ENCODE measurements at places on chromosomes 4 and X. TPM values are rescaled to one million over a fixed set of nuclear protein-coding genes. Genes with fewer than 3 reads are reported as not detected.

The DOK7 gene
- not detected for total RNA-seq

The HTATSF1 gene
- 45.3 TPM for total RNA-seq

The SLC9A7 gene
- total RNA-seq: 15.1 TPM

DNA sequence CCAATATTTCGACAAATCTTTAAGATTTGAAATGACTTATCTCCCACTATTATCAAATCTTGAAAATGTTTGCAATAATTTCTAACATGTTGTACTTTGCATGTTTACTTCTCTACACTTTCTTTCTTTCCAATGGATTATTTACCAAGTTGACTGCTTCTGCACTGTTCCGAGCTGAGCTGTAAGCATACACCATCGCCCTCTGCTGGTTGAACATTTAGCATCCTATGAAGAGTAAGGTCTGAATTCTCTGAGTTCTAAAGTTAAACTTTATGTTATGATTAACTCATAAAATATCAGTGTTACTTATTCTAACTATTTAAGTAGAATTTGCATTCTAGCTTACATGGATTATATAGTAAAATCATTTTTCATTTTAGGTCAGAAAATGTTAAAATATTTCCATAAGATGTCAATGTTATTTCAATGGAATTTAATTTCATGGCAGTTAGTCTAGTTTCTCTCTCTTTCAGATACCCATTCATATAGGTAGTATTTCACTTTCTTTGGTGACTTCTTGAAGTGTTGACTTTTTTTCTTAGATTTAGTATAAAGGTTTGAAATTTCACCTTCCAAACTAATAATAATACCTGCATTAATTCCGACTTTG, 137.4 kb downstream of the DKK2 start:
- DNase-seq: no peak

The METTL14 gene
- total RNA-seq: 44.8 TPM

- no peak for DNase-seq
Observed at GRCh38 chr4:139663561-139664138, 2.0 kb upstream of the MGST2 start.

- no peak for DNase-seq
Observed at GRCh38 chrX:108558217-108558616, 118.6 kb downstream of the COL4A5 start.

The AADAT gene
- not detected for total RNA-seq

GRCh38 chr4:5143940-5144339, 92.7 kb downstream of the STK32B start:
- DNase-seq: no peak

The EFHC2 gene
- total RNA-seq: 0.41 TPM

GRCh38 chr4:2882341-2882740, 38.7 kb downstream of the ADD1 start:
- DNase-seq: no peak

GRCh38 chr4:2598511-2599303, 62.3 kb downstream of the FAM193A start:
- no peak for DNase-seq

DNA sequence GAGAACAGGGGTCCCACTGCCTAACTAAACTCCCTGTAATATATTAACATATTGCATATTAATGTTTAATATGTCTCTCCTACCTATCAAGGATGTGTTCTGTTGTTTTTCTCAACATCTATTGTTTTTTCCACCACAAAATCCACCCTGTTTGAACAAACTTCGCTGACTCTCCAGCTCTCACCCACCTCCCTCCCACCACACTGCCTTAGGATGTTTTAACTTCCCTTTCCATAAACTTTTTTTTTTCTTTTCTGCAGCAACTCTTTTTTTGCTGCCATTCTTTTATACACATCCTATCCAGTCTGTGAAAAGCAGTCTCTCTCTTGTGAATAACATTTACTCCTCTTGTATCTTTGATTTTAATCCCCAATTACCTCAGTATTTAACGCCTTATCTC, 226.1 kb downstream of the PCDH7 start:
- DNase-seq: no peak

DNA sequence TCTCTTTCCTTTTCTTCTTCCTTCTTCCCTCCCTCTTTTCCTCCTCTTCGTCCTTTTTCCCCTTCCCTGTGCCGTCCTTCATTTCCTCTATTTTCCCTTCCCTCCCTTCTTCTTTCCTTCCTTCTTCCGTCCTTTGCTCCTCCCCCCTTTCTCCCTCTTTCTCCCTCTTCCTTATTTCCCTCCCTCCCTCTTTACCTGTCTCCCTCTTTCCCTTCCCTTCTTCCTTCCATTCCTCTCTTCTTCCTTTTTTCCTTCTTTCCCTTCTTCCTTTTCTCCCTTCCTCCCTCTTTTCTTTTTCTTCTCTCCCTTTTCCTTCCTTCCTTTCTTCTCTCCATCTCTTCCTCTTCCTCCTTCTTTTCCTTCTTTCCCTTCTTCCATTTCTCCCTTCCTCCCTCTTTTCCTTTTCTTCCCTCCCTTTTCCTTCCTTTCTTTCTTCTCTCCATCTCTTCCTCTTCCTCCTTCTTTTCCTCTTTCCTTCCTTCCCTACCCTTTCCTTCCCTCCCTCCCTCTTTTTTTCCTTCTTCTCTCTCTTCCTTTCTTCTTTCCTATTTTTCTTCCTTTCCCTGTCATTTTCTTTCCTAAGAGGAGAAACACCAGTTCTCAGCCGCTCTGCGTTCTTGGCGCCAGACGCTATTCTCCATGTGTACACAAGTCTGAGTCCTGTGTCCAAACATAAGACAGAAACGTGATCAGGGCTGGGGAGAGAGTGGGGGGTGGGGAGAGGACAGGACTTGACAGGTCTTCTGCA, 597.1 kb downstream of the MID1IP1 start:
- DNase-seq: no peak

- DNase-seq: no peak
Observed at GRCh38 chr4:7441201-7441600, 6.5 kb upstream of the PSAPL1 start.
